Activated CD4-positive, alpha-beta T cell treated with anti-CD3 and anti-CD28 coated beads, Interleukin-2, amount 50 U/mL, for 24 hours (primary cell): ENCODE measurements at places on chromosomes 7 and 10.

DNA sequence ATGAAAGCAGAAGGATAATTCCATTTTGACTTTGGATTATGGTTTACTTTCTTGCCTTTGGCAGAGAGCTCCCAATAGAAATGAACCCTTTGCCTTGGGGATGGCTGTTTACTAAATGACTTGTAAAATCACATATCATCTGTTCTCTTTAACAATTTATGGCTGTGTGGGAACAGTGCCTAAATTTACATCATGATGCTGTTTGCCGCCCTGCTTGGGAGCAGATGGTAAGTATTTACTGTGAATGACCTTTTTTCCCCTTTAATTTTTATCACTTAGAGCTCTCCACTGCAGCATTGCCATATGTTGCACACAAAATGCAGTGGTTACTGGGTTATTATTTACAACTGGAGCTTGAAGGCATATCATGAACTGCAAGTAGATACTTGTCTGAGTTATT lies 13.4 kb downstream of the HEPACAM2 start:
- DNase-seq = no peak

GRCh38 chr10:13400196-13400965 lies 52.3 kb upstream of the SEPHS1 start:
- DNase-seq = no peak

- DNase-seq = no peak
These were observed 604.0 kb downstream of the LRMDA start for GRCh38 chr10:76035206-76036110.

DNA sequence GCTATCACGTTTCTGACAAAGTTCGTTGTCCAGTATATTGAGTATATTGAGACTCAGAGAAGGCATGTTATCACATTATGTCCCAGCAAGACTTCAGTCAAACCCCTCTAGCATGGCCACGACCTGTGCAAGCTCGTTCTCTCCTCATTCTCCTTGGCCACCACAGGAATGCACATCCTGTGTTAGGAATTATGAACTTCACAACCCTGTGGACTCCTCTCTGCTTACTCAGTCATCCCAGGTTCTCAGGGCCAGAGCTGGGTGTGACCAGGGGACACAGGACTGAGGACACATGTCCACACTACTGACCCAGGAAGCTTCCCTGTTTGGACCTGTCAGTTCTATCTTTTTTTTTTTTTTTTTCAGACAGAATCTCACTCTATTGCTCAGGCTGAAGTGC lies 4.4 kb downstream of the SH2D4B start:
- no peak for DNase-seq

DNA sequence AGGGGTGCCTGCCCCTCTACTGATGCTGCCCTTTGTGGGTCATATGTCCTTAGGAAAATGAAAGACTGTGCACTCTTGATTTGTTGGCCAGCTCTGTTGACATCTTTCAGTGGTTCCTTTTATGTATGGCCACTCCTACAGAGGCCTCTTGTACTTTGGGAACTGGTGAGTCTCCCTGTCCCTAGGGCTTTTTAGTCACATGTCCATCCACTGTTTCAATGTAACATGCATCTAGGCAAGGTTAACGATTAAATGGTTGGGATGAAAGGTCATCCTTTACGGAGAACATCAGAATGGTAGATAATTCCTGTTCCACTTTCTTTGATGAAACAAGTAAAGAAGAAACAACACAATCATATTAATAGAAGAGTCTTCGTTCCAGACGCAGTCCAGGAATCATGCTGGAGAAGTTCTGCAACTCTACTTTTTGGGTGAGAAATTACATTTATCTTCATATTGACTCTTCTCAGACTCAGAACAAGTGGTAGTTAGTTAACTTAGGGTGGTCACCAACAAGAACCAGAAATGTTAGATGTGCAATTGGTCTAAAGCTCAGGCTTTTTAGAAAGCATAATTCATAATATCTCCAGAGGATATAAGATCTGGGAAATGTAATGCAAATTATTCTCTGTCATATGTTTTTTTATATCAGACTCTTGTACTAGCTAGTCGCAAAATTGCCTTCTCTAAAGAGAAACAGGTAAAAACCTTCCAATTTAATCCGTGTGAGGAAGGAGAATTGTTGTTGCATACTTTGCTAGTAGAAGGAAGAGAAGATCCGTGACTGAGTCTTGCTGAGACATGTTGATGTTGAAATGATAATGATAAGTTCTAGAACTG lies at the start of gene ABCC2:
ABCC2 (plus strand) TSS at position 194 of the 840 bp plus-strand sequence; CDS start at position 399, 205 bp downstream.
- no peak for DNase-seq

DNA sequence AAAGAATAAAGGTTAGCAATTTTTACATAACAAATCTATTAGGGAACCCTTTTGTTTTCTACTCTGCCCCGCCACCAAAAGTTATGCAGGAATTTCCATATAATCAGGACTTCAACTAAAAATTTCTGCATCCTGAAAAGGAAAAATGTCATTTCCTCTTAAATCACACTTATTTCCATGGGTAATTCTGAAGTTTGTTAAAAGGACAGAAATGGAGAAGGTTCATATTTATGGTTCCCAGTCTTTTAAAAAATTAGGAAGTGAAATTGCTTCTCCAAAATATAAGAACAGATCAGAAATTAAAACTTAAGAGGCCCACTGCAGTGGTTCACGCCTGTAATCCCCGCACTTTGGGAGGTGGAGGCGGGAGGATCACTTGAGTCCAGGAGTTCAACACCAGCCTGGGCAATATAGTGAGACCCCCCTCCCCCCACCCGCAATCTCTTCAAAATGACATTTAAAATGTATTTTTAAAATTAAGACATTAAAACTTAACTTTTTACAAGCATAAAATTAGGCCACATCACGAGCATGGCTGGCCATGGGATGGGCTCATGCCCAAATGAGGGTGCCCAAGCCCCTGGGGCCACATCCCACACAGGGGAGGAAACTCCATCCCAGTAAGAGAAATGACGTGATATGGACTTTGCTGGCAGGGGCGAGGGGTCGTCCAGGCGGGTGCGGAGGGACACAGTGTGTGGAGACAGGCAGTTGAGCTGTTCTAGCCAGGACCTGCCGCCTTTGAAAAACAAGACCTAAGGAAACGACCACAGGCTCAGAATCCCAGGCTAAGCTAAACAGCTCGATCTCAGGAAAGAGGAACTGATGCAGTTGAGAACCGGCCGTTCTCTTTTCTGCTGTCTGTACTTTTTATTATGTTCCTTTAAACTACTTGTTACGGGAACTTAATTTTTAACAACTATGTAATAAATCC lies 51.3 kb upstream of the NFE2L3 start:
- DNase-seq = no peak

DNA sequence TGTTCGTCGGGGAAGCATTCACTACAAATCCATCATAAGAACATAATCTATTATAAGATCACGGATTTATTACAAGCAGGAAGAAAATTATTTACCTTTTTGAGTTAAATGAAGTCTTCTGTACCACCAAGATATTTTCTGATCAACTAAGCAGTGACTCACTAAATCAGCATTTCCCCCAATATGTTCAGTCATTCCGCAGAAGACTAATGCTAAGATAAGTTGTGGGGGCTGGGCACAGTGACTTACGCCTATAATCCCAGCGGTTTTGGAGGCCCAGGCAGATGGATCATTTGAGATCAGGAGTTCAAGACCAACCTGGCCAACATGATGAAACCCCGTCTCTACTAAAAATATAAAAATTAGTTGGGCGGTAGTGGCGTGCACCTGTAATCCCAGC lies 144.2 kb upstream of the EGR2 start:
- DNase-seq = no peak
